Muscle of arm (tissue), 14 donors: ENCODE measurements at places on chromosomes 12 and 14. TPM values are rescaled to one million over a fixed set of nuclear protein-coding genes. Genes with fewer than 3 reads are reported as not detected.

- DNase-seq, result no peak
These were observed 76.7 kb upstream of the SCAF11 start for GRCh38 chr12:46067094-46067493.

DNA sequence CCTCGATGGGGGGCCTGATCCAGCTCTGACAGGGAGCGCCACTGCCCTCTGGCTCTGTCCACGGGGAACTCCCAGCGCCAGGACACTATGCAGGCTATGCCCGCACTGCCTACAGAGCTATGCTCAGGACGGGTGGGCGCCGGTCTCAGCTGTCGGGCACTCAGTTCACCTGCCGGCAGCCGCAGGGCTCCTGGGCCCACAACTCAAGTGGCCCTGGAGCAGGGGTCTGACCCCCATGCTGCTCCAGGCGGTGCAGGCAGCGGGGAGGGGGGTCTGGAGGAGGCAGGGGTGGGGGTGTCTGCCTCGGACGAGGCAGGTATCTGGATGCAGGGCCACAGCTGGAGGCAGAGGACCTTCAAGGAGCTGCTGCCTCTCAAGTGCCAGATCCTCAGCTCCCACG is 28.5 kb upstream of the NUDT14 start:
- DNase-seq, result no peak

GRCh38 chr14:79511146-79511545 is 700.2 kb downstream of the DIO2 start:
- no peak for DNase-seq

DNA sequence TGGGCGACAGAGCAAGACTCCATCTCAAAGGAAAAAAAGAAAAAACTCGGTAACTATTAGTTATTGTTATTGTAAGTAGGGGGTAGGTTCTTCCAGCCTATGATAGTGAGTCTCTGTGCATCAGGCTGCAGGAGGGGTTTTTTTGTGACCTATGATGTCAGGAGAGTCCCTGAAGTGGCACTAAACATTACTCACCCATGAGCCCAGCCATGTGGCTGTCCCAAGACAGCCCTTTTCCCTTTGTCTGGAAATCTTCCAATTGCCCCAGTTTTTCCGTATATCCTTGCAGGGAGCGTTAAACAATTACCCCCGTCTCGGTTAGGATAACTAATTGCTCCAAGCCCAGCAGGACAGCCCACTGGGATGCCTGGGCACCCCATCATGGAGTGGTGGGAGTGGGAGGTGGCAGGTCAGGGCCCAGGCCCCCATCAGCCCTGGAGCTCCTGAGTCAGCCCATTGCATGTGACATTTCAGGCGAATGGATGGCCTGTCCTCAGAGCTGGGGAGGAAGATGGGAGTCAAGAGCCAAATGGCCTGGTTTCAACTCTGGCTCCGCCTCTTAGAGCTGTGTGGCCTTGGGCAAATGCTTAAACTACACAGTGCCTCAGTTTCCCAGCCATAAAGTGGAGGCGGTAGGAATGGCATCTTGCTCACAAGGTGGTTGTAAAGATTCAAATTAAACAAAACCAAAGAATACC is 16.4 kb downstream of the PHETA1 start:
- no peak for DNase-seq

GRCh38 chr12:69897744-69898143 is 72.7 kb downstream of the MYRFL start:
- peak; percentile 81 for DNase-seq

- no peak for DNase-seq
These were observed 2.2 kb downstream of the ATP6V1D start for GRCh38 chr14:67357186-67357968.

P2RX2 gene
- polyA plus RNA-seq, result 0.87 TPM

SDR9C7 gene
- polyA plus RNA-seq, result 0.24 TPM

TTC6 gene
- not detected for polyA plus RNA-seq

TSHR gene
- polyA plus RNA-seq, result not detected

KRT73 gene
- polyA plus RNA-seq, result not detected

PDE3A gene
- 9.7 TPM for polyA plus RNA-seq

RPS6KA5 gene
- polyA plus RNA-seq, result 6.2 TPM
